Breast epithelium (tissue), 4 donors: ENCODE measurements at places on chromosomes 2 and 18. TPM values are rescaled to one million over a fixed set of nuclear protein-coding genes. Genes with fewer than 3 reads are reported as not detected.

CAPN14 gene
- 0.33 TPM for total RNA-seq

GRCh38 chr18:9987345-9987744, 73.5 kb downstream of the VAPA start:
- no peaks in the 10 kb centered on the region for H3K36me3 ChIP-seq
- H3K4me3 ChIP-seq: no peak overlapping the region
- H3K4me1 ChIP-seq: no peaks in the 10 kb centered on the region
- DNase-seq: no peak
- no peaks in the 10 kb centered on the region for H3K27me3 ChIP-seq

DNA sequence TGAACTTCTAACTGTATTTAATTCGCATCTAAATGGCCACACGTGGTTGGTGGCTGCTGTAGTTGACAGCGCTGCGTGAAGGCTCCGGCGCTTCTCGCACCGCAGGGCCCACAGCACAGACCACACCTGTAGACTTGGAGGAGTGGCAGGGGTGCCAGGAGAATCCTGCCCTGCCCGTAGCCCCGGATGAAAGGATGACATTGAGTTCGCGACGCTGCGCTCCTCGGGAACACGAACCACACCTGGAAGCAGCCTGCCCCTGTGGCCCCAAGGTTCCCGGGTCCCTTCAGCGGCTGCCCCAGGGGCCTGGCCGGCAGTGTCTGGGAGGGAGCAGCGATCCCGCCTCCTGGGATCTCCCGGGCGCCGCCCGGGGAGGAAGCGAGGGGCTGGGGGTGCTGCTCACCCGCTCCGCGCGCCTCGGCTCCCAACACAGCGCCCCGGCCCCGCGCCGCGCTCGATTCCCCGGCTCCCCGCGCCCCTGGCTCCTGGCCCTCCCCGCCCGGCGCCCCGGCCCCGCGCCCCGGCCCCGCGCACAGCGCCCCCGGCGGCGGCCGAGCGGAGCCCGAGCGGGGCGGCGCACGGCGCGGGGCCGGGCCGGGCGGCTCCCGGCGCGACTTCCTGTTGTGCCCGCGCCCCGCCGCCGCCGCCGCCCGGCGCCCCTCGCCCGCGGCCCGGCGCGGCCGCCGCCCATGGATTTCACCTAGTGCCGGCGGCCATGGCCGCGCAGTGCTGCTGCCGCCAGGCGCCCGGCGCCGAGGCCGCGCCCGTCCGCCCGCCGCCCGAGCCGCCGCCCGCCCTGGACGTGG, at the start of gene RNPEPL1:
RNPEPL1 (plus strand) TSS at position 613 of the 806 bp plus-strand sequence; CDS start at position 716, 103 bp downstream.
- H3K4me1 ChIP-seq: peaks cover 31% of the 10 kb centered on the region
- no peaks in the 10 kb centered on the region for H3K36me3 ChIP-seq
- peak; percentile 25 for DNase-seq
- H3K27me3 ChIP-seq: no peaks in the 10 kb centered on the region
- peak within 1 kb of the TSS; percentile 71 for H3K4me3 ChIP-seq

DNA sequence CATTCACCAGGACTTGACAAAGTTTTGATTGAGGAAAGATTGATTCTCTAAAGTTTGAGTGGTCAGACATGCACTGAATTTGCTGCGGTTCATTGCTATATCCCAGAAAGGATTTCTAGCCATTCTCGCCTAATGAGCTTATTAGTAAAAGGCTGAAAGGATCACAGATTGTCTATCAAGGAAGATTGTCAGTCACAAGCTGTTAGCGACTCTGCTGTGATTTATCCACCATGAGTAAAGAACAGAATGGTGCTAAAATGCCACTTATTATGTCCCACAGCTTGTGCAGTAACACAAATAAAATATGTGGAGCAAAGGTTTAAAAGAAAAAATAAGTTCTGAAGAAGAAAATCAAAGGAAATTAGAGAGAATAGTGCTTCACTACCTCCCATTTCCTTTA, 701.2 kb upstream of the CDH7 start:
- H3K4me1 ChIP-seq: no peaks in the 10 kb centered on the region
- H3K27me3 ChIP-seq: no peaks in the 10 kb centered on the region
- H3K36me3 ChIP-seq: no peaks in the 10 kb centered on the region
- H3K4me3 ChIP-seq: no peak overlapping the region

DNA sequence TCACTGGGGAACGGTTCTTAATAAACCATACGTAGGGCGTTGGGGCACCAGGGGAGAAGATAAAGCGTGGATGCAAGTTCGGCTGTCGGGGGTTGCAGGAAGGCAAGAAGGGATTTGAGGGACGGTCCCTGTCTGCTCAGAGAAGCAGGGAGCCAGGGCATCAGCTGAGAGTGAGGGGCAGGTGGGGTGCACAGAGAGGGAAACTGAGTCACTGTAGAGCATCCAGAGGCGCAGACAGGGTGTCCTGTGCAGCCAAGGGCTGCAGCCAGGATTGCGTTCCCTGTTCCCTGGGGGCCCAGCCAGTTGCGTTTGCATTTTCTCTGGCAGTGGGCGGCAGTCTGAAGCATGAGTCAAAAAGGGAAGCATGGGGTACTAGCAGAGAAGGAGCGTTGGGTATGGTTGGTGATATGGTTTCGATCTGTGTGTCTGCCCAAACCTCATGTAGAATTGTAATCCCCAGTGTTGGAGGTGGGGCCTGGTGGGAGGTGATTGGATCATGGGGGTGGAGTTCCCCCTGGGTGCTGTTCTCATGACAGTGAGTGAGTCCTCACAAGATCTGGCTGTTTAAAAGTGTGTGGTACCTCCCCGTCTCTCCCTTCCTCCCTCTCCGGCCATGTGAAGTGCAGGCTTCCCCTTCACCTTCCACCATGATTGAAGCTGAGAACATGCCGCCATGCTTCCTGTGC, 202.9 kb downstream of the NDUFA10 start:
- peak; percentile 35 for DNase-seq
- no peak overlapping the region for H3K4me3 ChIP-seq
- H3K27me3 ChIP-seq: no peaks in the 10 kb centered on the region

DNA sequence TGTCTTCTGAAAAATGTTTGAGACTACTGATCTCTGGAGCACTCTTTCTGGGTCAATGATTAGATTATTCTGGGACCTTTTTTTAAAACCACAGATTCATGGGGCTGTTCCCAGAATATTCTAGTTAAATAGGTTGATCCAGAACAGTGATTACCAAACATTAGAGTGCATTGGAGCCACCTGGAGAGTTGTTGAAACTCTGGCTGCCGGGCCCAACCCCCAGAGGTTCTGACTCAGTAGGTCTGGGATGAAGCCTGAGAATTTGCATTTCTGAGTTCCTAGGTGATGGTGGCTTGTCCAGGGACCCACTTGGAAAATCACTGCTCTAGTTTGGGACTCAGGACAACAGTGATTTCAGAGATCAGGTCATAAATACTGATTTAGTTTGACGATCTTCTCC, 197.3 kb downstream of the PTPRM start:
- DNase-seq: no peak
- no peaks in the 10 kb centered on the region for H3K36me3 ChIP-seq
- no peaks in the 10 kb centered on the region for H3K27me3 ChIP-seq
- no peak overlapping the region for H3K4me3 ChIP-seq

DNA sequence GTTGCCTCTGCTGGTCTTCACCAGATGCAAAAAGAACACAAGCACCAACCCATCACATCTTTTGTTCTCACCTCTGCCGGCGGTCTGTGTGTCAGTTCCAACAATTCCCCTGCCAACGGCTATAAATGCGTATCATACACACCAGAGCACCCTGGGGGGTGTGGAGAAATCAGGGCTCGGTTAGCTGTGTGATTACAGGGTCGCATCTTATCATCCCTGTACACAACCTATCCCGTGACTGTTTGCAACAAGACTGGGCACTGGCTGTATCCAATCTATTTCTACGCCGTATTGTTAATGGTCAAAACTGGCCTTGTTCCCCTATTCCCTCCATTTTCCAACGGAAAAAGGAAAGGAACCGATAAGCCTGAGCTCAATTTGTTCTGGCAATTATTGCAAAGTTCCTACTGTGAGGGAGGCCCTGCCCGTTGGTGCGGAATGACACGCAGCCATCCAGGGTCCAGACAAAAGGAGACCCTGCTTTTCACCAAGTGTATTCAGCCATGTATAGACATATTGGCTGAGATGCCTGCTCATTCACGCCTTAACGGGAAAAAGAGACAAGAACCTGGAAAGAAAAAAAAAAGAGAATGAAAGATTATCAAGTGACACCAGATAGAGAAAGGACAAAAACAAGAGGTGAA, 136.9 kb downstream of the CDH20 start:
- no peak overlapping the region for H3K4me3 ChIP-seq
- DNase-seq: no peak
- H3K36me3 ChIP-seq: no peaks in the 10 kb centered on the region
- H3K27ac ChIP-seq: no peak overlapping the region
- no peaks in the 10 kb centered on the region for H3K27me3 ChIP-seq
- no peaks in the 10 kb centered on the region for H3K4me1 ChIP-seq

IL36RN gene
- not detected for total RNA-seq

GRCh38 chr2:65367524-65367923, 64.9 kb downstream of the SPRED2 start:
- H3K27ac ChIP-seq: peak overlapping the region; percentile 65
- no peaks in the 10 kb centered on the region for H3K4me1 ChIP-seq
- DNase-seq: peak; percentile 63

KCNF1 gene
- not detected for total RNA-seq

DNA sequence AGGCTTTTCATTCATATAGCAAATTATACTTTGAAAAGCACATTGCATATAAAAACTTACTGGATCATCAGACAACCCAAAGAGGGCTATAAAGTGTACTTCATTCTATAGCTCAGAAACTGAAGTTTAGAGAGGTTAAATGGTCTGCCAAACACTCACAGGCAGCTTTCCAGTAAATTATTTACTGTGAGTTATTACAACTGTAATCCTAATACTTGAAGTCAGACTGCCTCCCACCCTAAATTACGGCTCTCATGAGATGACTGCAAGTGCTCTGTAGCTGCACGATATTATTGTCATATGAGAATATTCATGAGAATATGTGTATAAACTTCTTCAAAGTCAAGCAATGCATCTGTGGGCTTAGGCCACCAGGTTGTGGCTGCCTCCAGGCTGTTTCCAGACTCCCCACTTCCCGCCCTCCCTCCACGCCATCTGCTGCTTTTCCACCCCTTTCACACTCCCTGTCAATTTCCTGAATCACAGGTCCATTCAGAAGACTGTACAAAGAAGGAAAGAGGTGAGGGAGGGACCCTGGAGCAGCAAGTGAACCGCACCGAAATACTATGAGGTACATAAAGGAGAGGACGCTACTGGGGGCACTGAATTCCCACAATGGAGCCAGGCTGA, 111.1 kb upstream of the SPOPL start:
- no peak overlapping the region for H3K4me3 ChIP-seq
- no peaks in the 10 kb centered on the region for H3K4me1 ChIP-seq
- no peaks in the 10 kb centered on the region for H3K27me3 ChIP-seq
- no peak for DNase-seq
- no peak overlapping the region for H3K27ac ChIP-seq

LHCGR gene
- 0.64 TPM for total RNA-seq

- H3K4me1 ChIP-seq: peaks cover 14% of the 10 kb centered on the region
- no peaks in the 10 kb centered on the region for H3K36me3 ChIP-seq
- peak; percentile 78 for DNase-seq
- peak overlapping the region; percentile 93 for H3K27ac ChIP-seq
Measured at GRCh38 chr2:158723921-158724802, 71.0 kb upstream of the DAPL1 start.

DNA sequence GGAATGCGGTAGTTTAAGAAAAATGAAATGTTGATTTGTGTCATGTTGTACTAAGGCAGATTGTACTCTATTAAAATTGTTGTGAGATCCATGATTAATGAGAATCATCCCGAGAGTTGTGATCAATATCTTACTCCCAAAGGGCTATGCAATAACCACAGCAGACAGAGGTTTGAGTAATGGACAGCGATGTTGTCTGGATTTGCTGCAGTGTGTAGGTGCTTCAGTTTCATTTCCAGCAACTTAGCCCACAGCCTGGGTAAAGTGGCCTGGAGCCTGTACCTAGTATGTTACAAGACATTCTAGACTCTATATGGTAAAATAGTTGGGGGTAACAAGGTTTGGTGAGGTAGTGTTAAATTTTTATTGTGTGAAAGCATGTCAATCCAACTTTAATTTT, 794.3 kb upstream of the CDH7 start:
- no peak overlapping the region for H3K27ac ChIP-seq
- DNase-seq: no peak
- no peaks in the 10 kb centered on the region for H3K36me3 ChIP-seq
- no peaks in the 10 kb centered on the region for H3K4me1 ChIP-seq

SUMO1 gene
- 54.1 TPM for total RNA-seq

DNA sequence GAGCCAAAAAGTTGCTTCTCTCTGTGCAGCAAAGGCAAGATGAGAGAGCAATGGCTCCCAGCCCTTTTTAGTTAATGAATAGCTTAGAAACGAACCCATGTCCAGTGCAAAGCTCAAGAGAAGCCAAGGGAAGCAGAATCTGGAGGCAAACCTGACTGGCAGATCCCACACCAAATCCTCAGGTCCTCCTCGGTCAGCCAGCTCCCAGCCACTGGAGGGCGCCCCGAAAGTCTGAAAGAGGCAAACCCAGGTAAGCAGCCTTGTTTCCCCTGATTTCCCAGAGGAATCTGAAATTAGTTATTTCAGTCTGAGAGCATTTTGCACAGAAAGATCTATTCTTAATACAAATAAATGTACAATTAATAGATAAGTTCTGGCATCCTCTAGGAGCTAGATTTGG, 71.3 kb upstream of the PID1 start:
- no peak for DNase-seq
- no peaks in the 10 kb centered on the region for H3K36me3 ChIP-seq
- no peaks in the 10 kb centered on the region for H3K4me1 ChIP-seq
- no peak overlapping the region for H3K27ac ChIP-seq

- H3K4me3 ChIP-seq: no peak overlapping the region
- no peaks in the 10 kb centered on the region for H3K36me3 ChIP-seq
- no peaks in the 10 kb centered on the region for H3K27me3 ChIP-seq
- DNase-seq: no peak
Measured at GRCh38 chr2:18067588-18068384, 189.3 kb downstream of the KCNS3 start.

DNA sequence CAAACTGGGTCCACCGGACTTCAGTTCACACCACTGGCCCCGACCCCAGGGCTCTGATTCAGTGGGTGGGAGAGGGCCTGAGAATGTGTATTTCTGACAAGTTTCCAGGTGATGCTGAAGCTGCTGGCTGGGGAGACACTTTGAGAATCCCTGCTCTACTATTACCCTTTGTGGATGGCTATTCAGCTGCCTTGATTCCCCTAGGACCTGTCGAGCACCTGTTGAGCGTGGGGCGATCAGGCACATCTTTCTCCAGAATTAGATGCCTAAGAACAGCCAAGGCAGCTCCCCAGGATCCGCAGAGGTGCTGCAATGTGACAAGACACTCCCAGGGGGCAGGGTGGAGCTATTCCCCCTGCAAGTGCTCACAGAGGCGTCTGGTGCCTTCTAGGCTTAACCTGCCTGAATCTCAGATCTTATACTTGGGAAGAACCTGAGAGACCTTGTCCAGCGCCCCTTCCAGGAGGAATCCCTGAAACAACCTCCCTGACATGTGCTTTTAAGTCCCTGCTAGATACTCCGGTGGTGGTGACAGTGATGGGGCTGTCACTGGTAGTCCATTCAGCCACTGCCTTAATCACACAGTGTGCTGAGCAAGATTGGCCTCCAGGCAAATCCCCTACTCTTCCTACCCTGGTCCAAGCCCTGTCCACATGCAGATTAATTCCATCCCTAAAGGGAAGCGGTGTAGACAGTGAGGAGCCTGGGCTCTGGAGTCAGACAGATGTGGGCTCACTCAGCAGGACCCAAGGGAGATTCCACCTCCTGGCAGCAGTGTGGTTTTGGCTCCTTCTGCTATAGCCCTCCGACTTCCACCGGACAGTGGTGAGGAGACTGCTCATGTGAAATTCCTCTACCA, 43.4 kb upstream of the OTOF start:
- H3K4me1 ChIP-seq: no peaks in the 10 kb centered on the region
- H3K36me3 ChIP-seq: no peaks in the 10 kb centered on the region
- no peaks in the 10 kb centered on the region for H3K27me3 ChIP-seq
